NCI-H1417 (cell line): ENCODE measurements at places on chromosomes 1 and 21.

DNA sequence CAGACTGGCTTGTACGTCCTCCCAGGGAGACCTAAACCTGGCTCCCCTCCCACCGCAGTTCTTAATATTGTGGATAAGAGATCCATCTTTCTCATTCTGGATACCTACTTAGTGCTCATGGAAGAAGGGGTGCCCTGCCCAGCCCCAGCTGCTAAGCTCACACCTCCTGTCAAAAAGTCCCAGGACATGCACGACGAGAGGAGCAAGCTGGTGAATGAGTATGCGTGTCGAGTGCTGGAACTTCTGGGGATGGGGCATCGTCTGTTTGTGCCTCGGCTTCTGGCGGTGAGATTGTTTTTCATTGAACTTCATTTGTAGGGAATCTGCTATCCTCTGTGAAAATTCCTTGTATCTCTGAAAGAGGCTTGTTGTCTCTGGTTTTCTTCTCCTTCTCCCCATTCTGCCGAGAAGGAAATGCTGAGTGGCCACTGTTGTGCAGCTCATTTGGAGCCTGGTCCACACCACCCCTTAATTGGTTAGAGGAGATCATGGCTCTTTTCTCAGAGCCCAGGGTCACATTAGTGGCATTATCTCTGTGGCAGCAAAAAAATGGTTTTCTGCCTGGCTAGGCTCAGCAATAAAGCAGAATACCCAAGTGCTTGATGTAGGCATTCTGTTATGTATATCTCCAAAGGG lies 199.4 kb upstream of the CACYBP start:
- DNase-seq: peak; percentile 59

- DNase-seq: no peak
Measured at GRCh38 chr1:236148470-236148845, 6.1 kb downstream of the GPR137B start.

DNA sequence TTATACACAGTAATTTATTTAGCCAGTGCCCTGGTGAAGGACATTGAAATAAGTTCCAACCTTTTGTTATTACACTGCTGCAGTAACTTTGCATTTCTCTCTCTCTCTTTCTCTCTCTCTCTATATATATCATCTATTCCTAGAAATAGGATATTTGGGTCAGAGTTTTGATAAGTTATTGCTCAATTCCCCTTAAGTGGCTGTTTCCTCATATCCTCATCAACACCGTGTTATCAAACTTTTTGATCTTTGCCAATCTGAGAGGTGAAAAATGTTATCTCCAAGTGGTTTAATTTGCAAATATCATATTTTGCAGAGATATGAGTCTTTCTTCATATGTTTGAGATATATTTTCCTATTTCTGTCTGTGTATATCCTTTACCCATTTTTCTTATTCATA lies 1.6 kb upstream of the SRSF4 start:
- no peak for DNase-seq

- no peak for DNase-seq
Measured at GRCh38 chr1:195898373-195898772, 709.9 kb downstream of the KCNT2 start.

- peak; percentile 53 for DNase-seq
Measured at GRCh38 chr1:112718691-112719418, 3.7 kb upstream of the PPM1J start.

GRCh38 chr1:160053548-160054365 lies 16.2 kb downstream of the KCNJ10 start:
- no peak for DNase-seq

DNA sequence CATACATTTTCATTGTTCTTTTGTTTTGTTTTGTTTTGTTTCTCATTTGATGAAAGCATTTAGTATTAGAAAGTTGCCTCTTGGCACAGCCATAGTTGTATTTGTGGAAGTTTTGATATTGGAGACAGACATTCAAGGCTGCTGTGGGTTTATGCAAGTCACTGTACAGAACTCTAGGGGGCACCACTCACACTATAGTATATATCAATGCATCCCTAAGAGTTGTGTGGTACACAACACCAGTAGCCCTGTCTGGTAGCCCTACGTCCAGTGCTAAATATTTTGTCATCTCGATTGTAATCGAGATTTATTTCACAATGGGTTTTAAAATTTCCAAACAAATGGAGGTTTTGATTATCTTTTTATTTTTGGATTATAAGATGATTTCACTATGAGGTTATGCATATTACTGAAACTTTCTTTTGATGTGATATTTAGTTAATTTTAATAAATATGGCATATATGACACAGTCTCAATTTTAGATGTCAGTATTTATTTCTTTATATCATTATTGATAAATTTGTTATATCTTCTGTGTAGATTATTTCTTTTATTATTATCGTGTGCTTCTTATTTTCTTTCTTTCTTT lies 112.2 kb downstream of the NR5A2 start:
- DNase-seq: peak; percentile 30

- DNase-seq: no peak
Measured at GRCh38 chr1:5611431-5611830, 380.8 kb downstream of the NPHP4 start.

DNA sequence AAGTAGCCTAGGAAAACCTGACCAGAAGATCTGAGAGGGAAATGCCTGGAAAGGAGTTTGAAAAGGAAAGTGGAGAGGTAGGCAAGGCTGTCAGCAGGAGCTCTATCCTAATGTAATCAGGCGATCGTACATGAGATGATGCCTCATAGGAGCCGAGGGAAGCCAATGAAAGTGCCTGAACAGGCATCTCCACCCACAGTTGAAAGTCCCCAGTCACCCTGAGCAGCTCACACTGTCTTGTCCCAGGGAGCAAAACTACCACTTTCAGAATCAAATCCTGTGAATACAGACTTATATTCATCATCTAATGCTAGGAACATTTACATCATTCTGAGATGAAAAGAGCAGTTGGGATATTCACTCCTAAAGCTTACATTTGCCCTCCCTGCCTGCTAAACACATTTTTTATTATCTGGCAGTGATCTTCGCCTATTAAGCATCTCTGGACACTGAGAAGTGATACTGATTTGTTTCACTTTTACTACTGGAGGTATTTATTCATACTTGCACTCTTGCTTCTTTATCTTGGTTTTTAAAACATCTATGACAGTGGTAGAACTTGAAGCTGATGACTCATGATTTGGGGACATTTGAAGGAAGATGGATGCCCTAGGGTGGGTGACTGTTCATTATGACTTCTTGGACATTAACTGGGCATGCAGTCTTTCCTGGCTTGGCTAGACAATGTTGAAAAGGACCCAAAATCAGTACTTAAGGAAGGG lies 221.6 kb downstream of the SEC16B start:
- no peak for DNase-seq

DNA sequence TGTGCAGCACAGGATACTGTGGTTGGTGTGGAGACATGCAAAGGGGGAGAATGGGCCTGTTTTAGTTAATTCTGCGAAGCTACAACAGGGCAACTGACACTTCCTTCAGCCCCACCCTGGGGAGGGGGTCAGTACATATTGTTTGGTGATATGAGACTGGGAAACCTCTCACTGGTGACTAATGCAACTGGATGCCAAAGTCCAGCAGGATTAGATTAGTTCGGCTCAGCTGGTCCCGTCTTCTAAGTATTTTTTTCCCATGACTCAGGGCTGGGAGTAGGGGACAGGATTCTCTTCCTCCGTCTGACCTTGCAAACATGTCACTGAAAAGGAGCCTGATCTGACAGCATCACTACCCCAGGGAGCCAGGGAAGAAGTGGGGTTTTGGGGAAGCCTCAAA lies 43.0 kb downstream of the PLXNA2 start:
- DNase-seq: no peak

GRCh38 chr21:27722095-27722494 lies 755.2 kb upstream of the ADAMTS5 start:
- DNase-seq: no peak

- no peak for DNase-seq
Measured at GRCh38 chr1:47643306-47644211, 205.7 kb downstream of the FOXD2 start.

DNA sequence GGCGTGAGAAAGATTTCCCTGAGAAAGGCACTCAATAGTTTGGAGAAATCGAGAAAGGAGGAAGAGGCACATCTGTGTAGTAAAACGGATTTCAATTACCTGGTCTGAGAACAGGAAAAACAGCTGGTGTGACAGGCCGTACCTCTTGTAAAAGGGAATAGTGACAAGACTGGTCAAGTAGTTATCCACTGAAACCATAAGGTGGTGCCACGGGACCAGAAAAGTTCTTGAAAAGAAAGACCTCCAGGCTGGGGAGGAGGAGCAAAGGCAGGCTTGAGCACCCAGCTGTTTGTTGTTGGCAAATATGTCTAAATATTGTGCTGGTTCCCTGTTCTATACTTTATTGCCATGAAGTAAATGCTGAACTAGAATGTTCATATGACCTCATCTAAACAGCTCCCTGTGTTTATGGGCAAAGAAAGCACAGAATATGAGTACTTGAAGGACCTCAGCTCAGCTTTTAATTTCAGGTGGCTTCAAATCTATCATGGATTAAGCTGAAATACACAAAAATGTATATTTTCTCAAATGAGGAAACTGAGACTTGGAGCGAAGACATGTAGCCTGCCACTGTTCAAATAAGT lies 4.0 kb downstream of the HAO2 start:
- DNase-seq: peak; percentile 12
